ENCODE measurements at places on chromosomes 16 and 17.

DNA sequence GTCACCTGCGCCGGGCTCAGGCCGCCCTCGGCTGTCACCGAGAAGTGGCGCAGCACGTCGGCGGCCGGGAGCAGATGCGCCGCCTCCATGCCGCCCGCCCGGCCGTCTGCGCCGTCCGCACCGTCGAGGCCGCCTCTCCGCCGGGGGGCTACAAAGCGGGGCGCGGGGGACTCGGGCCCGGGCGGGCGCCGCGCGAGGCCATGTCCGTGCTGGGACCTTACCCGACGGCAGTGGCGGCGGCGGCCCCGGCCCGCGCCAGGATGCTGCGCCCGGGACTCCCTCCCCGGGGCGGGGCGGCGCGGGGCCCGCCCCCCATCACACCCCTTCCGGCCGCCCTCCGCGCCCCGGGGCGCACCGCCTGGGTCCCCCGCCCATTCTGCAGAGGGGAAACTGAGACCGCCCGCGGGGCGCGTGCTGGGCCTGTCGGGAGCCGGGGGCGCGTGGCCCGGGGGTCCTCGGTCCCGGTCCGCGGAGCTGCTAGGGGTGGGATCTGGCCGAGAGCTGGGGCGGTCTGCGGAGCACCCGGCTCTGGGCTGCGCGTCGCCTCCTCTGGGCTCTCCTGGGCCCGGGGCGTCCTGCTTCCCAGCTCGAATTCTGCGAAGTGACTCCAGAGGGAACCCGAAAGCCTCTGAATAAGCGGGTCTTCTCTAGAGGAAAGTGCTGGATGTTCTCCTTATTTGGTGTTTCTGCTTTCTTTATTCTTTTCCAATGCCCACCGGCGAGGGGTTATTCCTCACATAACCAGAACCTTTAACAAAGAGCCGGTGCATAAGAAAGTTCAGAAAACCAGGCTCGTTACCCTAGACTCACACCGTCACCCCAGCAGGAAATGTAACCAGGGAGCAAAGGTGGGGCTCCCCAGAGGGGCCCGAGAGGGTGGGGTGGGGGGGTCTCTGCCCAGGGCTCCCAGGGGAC is at the start of gene ATP2A3:
Gene ATP2A3, minus strand, starts transcription at position 235 of the 915 bp plus-strand sequence. Its CDS starts 146 bp downstream, at position 89.
- peak; percentile 64 for DNase-seq

DNA sequence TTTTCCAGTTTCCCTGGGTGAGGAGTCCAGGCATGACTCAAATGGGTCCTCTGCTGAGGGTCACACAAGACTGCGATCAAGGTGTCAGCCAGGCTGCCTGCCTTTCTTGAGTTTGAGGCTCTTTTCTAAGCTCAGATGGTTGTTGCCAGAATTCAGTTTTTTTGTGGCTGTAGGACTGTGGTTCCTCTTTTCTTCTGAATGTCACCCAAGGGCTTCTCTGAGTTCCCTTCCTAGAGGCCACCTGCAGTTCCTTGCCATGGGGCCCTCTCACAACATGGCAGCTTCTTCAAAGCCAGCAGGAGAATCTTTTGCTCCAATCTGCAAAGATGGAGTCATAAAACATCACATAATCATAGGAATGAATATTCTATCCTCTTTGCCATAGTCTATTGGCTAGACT is 17.5 kb downstream of the LIMD2 start:
- no peak for DNase-seq

- DNase-seq: no peak
Measured at GRCh38 chr16:80433623-80434022, 107.2 kb upstream of the DYNLRB2 start.

- no peak for DNase-seq
Measured at GRCh38 chr17:78672871-78673371, 95.7 kb upstream of the DNAH17 start.

DNA sequence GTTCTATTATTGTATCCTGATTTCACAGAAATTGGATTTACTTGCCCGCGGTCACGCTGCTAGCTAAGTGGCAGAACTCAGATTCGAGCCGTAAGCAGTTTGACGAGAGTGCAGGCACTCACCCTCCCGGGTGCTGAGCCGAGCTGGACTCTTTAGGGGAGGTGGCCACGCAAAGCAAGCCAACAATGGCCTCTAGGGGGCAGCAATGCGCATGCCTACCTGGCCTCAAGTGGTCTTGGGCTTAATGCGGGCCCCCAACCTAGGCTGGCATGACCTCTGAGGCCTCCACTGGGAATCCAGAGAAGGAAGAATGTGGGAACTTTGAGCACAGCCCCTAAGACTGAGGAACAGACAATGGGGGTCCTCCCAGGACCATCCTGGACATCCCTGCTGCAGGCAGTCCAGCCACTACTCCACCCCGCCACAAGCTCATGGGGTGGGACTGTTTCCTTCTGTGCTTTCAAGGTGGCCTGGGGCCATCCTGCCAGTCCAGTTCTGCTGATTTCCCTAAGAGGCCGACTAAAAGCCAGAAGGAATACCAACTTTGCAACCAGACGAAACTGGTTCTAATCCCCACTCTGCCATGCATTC is 276.5 kb downstream of the XYLT1 start:
- DNase-seq: peak; percentile 60

GRCh38 chr16:85463672-85464382 is 149.3 kb upstream of the GSE1 start:
- no peak for DNase-seq

DNA sequence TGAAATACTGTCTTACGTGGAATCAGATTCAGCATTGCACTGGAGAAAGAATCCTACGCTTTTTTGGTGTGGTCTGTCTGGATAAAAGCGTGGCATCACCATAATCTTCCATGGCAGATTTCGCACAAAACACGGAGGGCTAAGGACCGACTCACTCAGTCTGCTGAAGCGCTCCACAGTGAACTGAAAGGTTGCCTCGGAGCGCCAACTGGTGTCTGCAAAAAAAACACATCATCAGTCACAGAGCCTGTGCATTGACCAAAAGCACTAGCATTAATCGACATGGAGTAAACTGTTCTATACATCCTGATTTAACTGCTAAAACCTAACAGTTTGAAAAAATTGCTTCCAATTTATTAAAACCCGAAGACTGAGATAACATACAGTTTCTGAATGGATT is 40.5 kb downstream of the USP7 start:
- DNase-seq: no peak

DNA sequence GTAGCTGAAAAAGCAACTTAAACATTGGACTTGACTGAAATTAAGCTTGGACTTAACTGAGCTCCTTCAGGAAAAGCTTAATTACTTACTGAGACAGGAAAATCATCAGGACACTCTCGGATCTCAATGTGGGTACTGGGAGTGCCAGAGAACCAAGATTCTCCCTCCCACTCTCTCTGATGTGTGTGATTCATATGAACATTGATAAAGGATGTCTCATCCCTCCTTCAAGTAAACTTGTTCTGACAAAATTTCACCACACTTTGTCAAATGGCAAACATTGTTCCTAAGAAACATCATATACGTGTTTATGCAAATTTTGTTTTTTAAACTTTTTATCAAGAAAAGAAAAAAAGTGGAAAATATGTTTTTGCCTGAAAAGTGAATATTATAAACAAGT is 4.1 kb upstream of the SLFN5 start:
- no peak for DNase-seq

GRCh38 chr17:6710317-6710716 is 2.9 kb downstream of the SLC13A5 start:
- DNase-seq: no peak

Measured in activated T-cell treated with anti-CD3 and anti-CD28 coated beads for 1 hour (primary cell).